ENCODE measurements at places on chromosomes 2 and 18.

- no peak for DNase-seq
Observed at GRCh38 chr2:218831378-218831990, at the start of gene PRKAG3. Gene PRKAG3 (minus strand): TSS chr2:218831803.

DNA sequence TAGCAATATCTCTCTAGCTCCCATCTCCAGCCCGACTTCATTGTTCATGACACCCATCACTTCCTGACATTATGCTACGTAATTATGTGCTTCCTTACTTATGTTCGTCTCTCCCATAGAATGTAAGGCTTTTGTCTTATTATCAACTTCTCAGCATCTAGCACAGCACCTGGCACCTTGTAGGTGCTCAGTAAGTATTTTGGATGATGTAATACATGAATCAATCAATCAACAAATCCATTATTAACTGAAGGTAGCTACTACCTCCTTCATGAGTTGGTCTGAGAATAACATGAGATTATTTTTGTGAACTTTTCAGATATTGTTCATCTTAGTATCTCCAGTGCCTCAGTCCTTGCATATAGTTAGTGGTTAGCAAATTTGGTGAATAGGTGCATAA, 109.3 kb downstream of the EN1 start:
- no peak for DNase-seq

- DNase-seq, result no peak
Observed at GRCh38 chr2:55965966-55966365, 42.4 kb upstream of the EFEMP1 start.

DNA sequence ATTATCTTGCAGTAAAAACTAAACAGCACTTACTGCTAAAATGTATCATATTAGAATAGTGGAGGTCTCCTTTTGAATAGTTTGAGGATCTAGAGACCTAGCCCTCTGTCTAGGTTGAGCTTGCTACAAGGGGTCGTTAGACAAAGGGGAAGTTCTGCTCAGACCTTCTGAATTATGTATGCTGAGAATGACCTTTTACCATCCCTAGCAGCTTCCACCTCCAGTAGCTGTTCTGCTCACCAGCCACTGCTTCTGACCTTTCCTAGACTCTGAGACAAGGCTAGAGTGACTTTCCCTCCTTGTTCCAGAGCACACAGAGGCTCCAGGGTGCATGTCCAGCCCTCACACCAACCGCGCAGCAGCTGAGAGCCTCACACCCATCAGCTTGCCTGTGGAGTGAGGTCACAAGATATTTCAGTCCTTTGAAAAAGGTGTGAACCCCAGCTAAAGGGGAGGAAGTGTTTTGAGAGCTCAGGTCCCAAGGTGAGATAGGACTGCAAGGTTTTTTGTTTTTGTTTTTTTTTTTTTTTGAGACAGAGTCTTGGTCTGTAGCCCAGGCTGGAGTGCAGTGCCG, 289.3 kb upstream of the TNP1 start:
- DNase-seq, result no peak

DNA sequence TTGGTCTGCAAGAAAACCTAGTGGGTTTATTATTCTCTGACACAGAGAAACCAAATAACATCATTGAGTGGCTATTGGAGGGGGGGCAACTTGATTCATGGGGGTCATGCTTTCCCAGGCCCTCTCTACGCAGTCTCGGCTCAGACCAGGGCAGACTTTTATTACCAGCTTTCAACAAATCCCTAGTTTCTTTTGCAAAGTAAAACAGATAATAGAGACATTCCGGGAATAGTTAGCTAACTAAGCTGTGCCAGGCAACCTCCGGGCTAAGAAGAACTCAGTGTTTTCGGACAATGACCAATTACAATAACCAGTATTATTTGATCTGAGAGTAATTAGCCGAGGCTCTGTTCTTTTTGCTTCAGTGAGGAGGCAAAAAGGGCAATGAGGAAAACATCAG, 66.3 kb downstream of the CDK15 start:
- DNase-seq, result no peak

DNA sequence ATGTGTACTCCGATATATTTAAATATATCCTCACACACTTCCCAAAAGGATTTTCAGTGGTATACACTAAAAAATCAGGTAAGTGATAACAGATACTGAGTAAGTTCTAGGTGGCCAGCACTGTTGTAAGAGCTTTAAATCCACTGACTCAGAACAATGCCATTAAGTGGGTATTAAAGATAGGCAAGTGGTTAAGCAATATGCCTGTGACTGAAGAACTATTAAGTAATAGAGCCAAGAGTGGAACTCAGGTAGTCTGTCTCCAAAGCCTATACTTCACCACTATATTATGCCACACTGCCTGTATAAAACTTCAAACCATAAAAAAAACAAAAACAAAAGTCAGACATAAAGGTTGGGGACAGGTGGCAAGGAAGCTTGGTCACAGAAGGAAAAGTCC, 37.2 kb downstream of the THUMPD2 start:
- DNase-seq, result no peak

GRCh38 chr18:62001396-62001795, 108.6 kb upstream of the RNF152 start:
- no peak for DNase-seq

GRCh38 chr2:16382451-16382850, 283.2 kb downstream of the CYRIA start:
- no peak for DNase-seq

- DNase-seq, result no peak
Observed at GRCh38 chr2:213021971-213022899, 129.2 kb downstream of the IKZF2 start.

DNA sequence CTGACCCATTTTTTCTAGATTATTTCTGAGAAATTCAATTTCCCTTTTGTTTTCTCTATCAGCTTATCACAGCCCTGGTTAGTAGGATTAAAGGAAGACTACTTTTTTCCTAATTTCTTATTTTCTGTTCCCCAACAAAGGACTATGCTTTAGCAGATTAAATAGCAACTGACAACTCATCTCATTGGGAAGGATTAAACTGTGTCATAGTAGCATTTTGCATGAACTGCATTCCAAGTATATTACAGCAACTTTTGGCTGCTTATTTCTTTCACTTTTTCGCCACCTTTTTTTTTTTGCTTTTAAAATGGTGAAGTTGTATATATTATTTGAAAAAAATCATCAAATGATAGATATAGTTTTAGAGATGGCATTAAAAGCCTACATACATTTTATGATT, 570.3 kb downstream of the FBXO15 start:
- DNase-seq, result no peak

GRCh38 chr18:44915661-44916060, 235.0 kb downstream of the SETBP1 start:
- no peak for DNase-seq

All from NCI-H2029 treated with DMSO at 0.1 percent for 48 hours (cell line).